ENCODE measurements at places on chromosomes 6 and 20.

GRCh38 chr6:139545206-139546105 lies 171.0 kb upstream of the CITED2 start:
- DNase-seq = no peak

DNA sequence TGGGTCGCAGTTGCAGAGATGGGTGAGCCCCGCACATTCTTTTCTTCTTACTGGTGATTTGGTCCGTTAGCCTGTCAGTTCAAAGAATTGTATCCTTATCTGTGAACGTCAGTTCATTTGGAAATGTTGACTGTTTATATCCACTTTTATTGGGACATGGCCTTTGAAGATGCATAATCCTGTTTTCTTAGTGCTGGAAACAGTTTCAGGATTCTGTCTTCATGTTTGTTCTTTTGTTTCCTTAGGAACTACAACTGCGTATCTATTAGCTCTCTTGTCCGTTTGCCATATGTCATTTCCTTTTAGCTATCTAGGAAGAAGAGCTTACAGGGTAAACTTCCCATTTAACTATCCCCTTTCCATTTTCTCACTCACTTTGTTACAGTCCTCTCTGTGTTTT lies 35.0 kb upstream of the TULP1 start:
- DNase-seq = no peak

GRCh38 chr6:108748959-108749358 lies 99.3 kb upstream of the ARMC2 start:
- no peak for DNase-seq

DNA sequence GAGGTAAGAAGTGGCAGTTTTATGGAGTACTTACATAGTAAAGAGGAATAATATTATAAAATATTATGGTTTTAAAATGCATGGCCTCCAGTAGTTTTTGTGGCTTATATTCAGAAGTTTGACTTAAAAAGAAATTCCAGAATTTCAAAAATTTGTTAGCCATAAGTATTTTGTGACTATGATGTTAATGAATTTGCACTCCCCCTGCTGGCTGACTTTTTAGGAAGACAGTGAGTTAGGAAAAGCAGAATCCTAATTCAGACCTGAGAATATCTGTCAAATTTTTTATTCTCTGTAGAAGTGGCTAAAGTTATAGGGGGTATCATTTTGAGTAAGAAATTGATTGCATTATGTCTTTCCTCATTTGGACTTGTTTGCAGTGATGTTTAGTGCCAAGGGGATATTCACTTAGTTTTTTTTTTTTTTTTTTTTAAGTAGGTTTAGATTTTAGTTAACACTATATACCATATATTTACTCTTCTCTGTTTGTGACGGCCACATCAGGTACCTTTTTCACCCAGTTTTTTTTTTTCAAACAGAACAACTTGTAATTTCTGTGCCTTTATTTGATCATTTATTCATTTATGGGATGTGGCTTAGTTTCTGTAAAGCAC lies 40.8 kb downstream of the ZFAND3 start:
- no peak for DNase-seq

DNA sequence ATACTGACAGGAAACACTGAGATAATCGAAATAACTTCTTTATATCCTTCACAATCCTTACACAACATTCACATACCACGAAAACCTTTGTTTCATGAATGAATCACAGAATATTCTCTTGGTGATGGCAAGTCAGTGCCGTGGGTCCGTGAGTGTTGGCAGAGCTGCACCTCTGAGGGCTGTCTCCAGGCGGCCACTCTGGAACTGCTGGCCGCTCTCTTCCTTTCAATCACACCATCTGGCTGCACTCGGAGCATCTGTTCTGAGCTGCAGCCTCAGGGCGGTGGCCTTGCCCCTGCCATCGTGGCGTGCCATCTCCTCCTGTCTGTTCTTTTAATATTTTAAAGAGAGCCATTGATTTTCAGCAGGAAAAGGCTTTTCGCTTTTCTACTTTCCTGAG lies 129.4 kb upstream of the AFDN start:
- no peak for DNase-seq

DNA sequence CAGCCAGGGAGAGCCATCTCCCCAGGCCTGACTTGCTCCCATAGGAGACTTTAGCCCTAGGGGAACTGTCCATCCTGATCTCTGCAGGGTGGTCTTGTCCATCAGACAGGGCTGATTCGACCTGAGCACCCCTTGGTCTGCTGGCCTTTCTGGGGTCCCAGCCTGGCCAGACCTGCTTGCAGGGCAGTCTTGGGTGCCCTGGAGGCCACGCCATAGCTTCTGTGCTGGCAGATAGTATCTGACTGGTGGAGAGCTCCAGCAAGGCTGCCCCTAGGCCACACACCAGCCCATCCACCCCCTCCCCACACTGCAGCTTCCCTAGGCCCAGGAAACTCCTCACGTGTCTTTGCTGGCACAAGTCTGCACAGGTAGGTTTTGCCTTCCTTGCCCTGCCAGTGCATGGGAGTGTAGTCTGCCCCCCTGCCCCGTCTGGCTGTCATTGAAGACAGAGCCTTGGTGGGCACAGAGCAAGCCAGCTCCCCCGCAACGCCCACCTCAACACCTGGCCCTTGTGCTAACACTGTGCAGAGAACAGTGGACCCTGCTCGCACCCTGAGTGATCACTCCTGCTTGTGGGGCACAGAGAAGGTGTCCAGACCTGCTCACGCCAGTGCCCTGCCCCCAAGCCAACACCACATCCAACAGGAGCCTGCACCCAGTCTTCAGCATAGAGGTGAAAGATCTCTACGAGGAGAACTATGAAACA lies 32.4 kb downstream of the CCN2 start:
- no peak for DNase-seq

DNA sequence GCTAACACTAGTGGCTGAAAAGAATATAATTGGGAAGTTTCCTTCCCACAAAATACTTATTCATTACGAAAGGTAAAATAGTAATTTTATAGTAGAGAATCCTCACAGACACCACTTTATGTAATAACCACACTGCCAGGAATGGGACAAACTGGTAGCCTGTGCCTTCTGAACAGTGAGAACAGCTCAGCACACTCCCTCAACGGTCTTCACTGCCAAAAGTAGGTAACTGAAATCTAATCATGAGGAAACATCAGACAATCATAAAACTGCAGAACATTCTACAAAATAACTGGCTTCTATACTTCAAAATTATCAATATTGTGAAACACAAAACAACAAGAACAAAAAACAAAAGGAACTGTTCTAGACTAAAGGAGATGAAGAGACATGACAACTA lies 44.1 kb downstream of the NUP153 start:
- no peak for DNase-seq

- DNase-seq = peak; percentile 30
Measured at GRCh38 chr6:70884074-70884983, 72.5 kb downstream of the B3GAT2 start.

- no peak for DNase-seq
Measured at GRCh38 chr6:34300332-34300751, 51.5 kb upstream of the SMIM29 start.

DNA sequence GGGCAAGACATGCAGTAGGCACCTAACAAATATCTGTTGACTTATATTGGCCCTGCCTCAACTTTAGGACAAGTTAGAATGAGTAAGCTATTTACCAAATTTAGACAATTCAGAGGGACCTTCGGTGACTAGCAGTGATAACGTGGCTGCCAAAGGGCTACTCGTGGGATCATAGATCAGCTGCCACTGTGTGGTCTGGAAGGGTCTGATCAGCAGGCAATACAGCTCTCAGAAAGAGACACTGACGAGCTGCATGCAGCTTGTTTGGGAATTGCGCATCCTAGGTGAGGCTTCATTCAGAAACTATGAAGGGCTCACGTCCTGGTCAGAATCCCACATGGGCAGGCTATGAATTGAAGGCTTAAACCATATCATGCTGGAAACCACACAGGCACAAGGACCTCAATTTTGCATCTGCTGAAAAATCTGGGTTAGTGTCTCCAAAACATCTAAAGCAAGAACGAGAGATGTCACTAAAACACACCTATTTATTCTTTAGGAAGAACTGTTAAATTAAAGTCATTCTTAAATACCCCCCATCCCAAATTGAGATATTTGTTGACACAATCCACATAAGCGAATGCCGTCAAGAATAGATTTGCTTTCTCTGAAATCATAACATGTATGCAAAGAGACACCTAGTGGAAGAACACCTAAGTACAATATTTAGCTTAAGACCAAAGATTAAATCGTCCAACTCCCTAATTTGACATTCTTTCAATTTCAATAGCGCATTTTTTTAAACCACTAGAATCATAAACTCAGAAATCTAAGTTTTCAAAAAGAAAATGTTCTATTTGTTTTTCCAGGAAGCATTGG lies 79.6 kb downstream of the IPCEF1 start:
- DNase-seq = no peak

DNA sequence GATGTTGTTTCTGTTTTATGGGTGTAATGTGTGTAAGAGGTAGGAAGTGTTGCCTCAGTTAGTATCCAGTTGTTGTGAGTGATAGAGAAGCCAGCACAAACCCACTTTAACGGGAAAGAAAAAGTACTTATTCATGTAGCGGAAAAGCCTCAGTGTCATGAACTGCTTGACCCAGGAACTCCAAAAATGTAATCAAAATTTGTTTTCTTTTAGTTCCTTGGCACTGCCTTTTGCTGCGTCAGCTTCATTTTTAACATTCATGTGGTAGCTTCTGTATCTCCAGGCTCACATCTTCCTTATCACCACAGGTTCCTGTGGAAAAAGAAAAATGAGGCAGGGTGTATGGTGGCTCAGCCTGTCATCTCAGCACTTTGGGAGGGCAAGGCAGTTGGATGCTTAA lies 46.4 kb upstream of the CCDC28A start:
- no peak for DNase-seq

All from activated CD4-positive, alpha-beta T cell treated with anti-CD3 and anti-CD28 coated beads, Interleukin-2, amount 50 U/mL, for 1 hour (primary cell).